Ureter (tissue), 1 donor: ENCODE measurements at places on chromosomes 2 and 18. TPM values are rescaled to one million over a fixed set of nuclear protein-coding genes. Genes with fewer than 3 reads are reported as not detected.

ARHGEF4 gene
- total RNA-seq: 16.4 TPM

COL5A2 gene
- 21.8 TPM for total RNA-seq

RSAD2 gene
- total RNA-seq: 4.4 TPM

MOCOS gene
- total RNA-seq: 38.0 TPM
